Activated CD8-positive, alpha-beta T cell treated with anti-CD3 and anti-CD28 coated beads for 36 hours (primary cell): ENCODE measurements at places on chromosomes 7 and 10. TPM values are rescaled to one million over a fixed set of nuclear protein-coding genes. Genes with fewer than 3 reads are reported as not detected.

GRCh38 chr10:60267802-60268201, 121.9 kb downstream of the ANK3 start:
- DNase-seq, result no peak

GRCh38 chr7:74344786-74345185, 55.6 kb downstream of the CLIP2 start:
- DNase-seq, result no peak

DNA sequence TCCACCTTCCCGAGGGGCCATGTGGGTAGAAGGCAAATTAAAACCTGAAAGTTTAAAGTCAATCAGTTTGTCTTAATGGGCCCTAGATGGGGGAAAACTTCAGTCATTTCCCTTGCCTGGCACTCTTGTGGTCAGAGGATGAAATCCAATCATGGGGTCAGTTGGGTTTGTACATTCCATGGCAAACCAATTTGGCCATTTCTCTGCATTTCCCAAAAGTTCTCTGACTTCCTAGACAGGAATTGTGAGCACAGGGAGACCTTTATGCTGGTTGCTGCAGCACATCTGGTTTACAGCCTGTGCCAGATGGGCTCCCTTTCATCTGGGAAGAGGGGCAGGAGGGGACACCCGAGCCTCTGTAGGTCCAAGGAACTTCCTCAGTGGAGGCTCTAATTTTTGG, 113.0 kb downstream of the CYP26A1 start:
- no peak for DNase-seq

GRCh38 chr7:68295386-68295785, 1298.8 kb downstream of the TYW1 start:
- DNase-seq, result no peak

- peak; percentile 44 for DNase-seq
Observed at GRCh38 chr7:44867073-44867995, 18.0 kb downstream of the PURB start.

The ADRB1 gene
- total RNA-seq, result 0.27 TPM

The KLLN gene
- 0.43 TPM for total RNA-seq
